AG04450 (cell line): ENCODE measurements at places on chromosomes 6 and 20. TPM values are rescaled to one million over a fixed set of nuclear protein-coding genes. Genes with fewer than 3 reads are reported as not detected.

LINC00237 gene
- not detected in 2 replicates for polyA plus RNA-seq

GJA1 gene
- polyA plus RNA-seq, result 261 and 323 TPM in 2 replicates

TAB2 gene
- polyA plus RNA-seq, result 46.4 and 61.1 TPM in 2 replicates

TCF15 gene
- not detected in 2 replicates for polyA plus RNA-seq

MICA gene
- polyA plus RNA-seq, result 39.9 and 48.5 TPM in 2 replicates

TTK gene
- 5.1 and 8.0 TPM in 2 replicates for polyA plus RNA-seq

LIME1 gene
- 1.5 and 1.8 TPM in 2 replicates for polyA plus RNA-seq

CLVS2 gene
- polyA plus RNA-seq, result not detected in 2 replicates

C6orf58 gene
- 0.12 TPM in 1 of 2 replicates, not detected in the other for polyA plus RNA-seq
